Activated T-helper 1 cell treated with anti-CD3 and anti-CD28 coated beads, Interleukin-2, amount 50 U/mL, for 16 hours (primary cell): ENCODE measurements at places on chromosomes 6 and 20.

DNA sequence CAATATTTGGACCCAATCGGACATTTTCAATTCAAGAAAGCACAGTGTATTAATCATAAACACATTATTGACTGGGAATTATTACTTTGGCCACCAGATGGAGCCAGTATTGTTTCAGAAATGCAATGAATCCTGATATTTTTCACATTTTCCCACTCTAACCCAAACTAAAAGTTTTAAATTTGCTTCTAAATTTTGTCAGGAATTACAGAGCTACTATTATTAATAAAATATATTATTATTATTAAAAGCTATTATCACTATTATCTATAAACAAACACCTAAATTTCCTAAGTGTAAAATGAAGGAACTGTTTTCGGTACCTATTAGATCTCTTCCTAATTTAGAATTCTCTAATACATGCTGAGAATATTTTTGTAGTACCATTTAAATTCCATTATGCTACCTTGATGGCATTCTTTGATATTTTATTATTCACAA, 245.3 kb downstream of the OGFRL1 start:
- DNase-seq = no peak

DNA sequence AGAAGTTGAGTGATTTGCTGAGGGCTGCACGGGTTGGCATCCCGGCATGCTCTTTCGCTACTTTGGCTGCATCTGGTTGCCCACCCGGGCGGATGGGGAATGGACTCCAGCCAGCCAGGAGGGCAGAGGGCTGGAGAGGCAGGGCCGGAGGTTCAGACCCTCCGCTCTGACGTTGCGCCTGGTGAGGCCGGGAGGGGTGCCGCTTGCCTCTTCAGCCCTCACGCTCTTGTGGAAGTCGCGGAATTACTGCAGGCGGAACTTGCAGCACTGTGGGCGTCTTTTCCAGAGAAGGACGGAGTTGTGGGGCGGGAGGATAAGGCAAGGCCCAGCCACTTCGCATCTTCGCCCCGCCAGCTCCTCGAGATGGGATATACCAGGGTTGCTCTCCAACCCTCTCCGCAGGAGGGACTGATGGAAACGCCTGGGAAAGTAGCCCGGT, 656 bp downstream of the RTEL1 start:
- no peak for DNase-seq

DNA sequence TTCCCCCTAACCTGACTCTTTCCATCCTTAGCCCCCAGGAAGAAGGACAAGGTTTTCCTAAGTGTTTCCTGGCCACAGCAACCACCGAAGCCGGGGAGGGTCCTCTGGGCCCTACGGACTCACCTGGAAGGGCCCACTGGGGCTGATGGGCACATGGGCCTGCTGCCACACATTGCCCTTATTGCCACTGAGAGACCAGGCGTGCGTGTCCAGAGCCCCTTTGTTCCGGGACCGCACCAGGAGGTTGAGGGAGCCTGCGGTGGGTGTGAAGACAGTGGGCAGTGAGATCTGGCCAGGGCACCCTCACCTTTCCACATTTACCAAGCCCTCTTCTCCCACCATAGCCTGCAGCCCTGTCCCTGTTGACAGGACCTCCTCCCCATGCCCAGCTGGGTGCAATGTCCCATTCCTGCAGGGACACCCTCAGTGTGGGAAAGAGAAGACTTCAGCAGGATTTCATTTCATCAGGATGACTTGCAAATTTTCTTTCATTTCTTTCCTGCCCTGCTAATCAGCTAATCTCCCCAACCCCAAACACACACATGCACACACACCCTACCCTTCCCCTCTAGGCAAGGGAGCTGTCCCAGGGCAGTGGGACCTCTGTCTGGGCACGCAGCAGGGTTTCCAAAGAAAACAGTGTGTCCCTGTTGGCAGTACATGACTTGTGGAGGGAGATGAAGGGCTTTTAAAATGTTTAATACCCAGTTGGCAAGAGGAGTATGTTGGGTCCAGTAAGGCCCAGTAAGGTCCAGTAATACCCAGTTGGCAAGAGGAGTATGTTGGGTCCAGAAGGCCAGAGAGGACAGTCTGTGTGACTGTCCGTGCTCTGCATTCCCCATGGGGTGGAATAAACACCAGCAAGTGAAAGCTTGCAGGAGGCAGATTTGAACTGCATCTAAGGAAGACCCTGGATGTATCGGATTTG, 59.0 kb downstream of the MDGA1 start:
- no peak for DNase-seq

GRCh38 chr6:141809901-141810300, 322.8 kb upstream of the GJE1 start:
- DNase-seq = no peak

- no peak for DNase-seq
Measured at GRCh38 chr6:142162780-142163179, 15.7 kb downstream of the VTA1 start.

GRCh38 chr20:31819083-31819784, at the start of gene MYLK2:
Gene MYLK2, plus strand, starts transcription at chr20:31819356. Its CDS starts 225 bp downstream, at chr20:31819581.
- DNase-seq = no peak

- no peak for DNase-seq
Measured at GRCh38 chr6:3088446-3088845, 20.2 kb downstream of the RIPK1 start.

- no peak for DNase-seq
Measured at GRCh38 chr6:144153260-144153659, 2.9 kb downstream of the STX11 start.

GRCh38 chr6:116511424-116512110, at the start of gene CALHM5:
Gene CALHM5, plus strand, starts transcription at chr6:116511639. Its CDS starts 58 bp downstream, at chr6:116511697.
- no peak for DNase-seq

DNA sequence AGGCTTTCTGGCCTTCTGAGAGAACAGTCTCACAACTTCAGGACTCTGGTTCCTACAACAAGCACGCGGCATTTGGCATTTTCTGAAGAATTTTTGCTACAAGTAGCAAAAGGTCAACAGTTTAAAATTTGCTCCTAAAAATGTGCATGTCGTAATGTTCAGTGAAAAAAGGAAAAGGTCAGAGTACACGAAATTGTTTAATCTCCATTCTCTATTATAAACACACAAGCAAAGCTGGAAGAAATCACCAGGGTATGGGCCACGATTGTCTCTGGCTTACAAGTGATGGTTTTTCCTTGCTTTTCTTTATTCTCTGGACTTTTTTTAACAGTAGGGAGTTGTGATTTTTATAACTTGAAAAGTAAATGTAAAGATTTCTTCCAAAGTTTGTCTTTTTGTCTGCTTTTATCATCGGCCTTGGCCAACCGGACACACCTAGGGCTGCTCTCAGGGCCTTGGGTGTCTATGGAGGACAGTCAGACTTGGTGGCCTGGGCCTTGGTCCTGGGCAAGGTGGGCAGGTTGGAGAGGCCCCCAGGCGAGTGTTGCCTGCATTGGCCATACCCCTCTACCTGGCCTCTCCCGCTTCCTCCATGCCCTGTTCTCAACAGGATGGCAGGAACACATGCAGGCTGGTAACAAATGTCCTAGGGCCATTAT, 32.4 kb downstream of the PLEKHG1 start:
- DNase-seq = no peak

- DNase-seq = no peak
Measured at GRCh38 chr20:57680131-57680716, 29.6 kb downstream of the PMEPA1 start.

GRCh38 chr6:11734861-11735613, 43.6 kb downstream of the ADTRP start:
- no peak for DNase-seq

DNA sequence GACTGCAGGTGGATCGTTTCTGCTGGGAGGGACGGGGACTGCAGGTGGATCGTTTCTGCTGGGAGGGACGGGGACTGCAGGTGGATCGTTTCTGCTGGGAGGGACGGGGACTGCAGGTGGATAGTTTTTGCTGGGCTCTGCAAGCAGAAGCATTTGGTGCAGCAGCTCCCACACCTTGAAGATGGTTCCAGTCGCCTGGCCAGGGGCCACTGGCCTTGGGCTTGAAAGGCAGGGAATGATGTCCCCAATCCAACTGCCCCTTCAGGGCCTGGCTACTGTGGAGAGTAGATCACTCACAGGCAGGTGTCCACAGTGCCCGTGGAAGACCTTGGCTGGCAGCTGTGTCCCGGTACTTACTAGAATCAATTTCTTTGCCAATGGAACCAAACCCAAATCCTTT, 68.2 kb downstream of the PSMG4 start:
- DNase-seq = no peak

DNA sequence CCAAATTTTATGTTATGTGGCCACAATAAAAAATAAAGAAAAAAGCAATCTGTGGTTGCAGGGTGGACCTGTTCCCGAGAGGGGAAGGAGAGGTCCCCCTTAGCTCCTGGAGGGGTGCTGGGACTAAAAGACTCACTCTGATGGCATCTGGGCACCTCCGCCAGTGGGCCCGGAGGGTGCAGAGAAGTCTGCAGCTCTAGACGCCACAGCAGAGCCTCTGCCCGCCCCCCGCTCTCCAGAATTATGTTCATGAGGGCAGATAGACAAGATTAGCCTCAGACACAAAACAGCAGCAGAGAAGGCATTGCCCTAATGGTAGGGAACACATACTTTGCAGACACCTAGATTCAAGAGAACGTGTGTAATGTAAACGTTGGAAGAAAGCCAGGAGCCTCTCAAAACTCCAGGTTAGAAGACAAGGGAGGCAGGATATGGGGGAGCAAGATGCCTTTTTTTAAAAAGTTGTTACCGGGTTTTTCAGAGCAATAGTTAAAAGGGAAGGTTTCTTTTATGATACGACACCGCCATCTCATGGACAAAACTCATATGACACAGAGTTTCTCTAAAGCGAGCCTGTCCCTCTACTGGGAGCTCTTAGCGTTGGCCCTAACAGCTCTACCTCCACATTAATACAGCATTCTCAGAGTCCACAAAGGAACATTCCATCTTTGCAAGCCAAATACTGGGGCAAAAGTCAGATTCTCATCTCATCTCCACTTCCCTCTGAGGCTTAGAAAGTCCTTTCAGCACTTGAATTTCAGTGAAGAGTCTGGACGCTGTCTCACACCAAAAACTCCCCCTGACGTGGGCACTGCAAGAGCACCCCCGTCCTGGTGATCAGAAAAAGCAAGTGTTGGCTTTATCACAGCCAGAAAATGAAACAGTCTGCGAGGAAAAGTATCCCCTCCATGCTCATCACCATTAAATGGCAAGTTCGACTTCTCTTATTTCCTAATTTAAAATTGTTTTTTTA, 47.2 kb downstream of the FOXF2 start:
- DNase-seq = no peak

GRCh38 chr6:82419859-82420258, 56.2 kb downstream of the TPBG start:
- DNase-seq = no peak

GRCh38 chr20:45798935-45799642, 7.3 kb downstream of the DNTTIP1 start:
- DNase-seq = peak; percentile 16

GRCh38 chr20:41029150-41029901, 704 bp downstream of the TOP1 start:
- peak; percentile 6 for DNase-seq

DNA sequence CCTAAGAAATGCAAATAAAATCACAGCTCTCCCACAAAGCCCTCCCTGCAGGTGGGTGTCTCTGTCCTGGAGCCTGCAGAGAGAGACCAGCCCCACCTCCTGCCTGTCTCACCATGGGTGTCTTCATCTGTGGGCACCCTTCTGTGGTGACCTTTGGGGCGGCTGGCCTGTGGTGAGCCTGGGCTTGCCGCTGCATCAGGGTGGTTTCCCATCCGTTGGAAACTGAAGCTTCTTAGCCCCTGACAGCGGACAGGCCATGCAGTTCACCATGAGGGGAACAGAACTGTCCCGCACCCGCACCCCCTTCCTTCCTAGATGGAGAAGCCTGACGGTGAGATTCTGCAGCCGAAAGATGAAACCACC, 42.3 kb upstream of the FRMD1 start:
- no peak for DNase-seq

- DNase-seq = no peak
Measured at GRCh38 chr20:1946442-1946761, 47.5 kb downstream of the PDYN start.

- DNase-seq = no peak
Measured at GRCh38 chr6:22928775-22929174, 359.4 kb downstream of the HDGFL1 start.

DNA sequence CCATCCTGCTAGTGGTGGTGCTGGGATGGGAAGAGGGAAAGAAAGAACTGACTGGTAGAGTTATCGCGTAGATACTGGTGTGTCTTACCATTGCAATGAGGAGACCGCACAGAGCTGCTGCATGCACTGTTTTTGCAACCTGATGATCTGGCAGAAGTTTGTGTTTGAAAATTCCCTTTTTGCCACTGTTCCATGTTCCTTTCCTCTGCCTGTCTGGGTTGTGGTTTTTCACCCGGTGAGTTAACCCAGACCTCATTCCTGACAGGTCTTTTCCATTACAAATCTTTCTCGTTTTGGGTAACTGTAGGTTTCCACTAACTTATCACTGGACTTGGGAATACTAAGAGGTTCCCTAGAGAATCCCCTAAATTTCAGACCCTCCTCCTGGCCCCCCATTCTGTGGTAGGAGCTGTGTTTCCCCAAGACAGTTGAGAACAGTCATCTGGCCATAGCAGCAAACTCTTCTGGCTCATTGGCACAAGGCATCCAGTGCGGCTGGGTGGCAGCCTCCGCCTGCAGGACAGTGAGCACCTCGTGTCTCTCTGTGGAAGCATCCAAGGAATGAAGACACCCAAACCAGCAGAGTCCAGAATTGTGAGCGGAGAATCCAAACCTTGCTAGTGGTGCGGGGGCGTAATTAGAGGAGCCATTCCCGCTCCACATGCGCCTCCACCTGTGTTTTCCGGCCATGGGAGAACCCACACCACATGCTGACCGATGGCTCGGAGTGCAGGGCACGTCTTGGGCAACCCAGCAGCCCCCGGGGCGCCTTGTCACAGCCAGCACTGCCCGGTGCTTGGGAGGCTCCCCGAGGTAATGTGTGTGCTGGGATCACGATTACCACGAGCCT, 32.8 kb downstream of the ERMARD start:
- DNase-seq = no peak

GRCh38 chr6:128719786-128720185, 163.2 kb upstream of the LAMA2 start:
- no peak for DNase-seq

DNA sequence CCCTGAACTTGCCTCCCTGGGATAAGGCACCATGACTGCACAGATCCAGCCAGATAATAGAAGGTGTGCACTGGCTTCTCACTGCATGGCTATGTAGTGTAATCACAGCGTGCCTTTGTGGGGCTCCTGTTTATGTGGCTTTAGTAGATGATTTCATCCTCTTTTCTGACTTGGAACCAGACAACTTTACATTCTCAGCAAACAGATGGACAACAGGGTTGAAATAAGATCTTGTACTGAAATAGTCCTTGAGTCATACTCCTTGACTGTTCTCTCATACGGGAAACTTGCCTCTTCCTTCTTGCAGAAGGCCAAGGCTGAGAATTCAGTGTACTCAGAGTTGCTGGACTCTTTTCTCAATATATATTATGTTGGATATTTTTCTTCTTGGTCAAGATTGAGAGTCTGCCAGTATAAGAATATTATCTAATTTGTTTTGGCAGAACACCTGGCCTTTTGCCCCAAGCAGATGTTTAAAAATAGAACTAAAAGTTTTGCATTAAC, 25.0 kb upstream of the RNF144B start:
- no peak for DNase-seq

GRCh38 chr20:43508604-43509040, 1.1 kb downstream of the L3MBTL1 start:
- no peak for DNase-seq

- DNase-seq = no peak
Measured at GRCh38 chr6:13065581-13065980, 262.8 kb downstream of the TBC1D7 start.
